CD4-positive, alpha-beta T cell treated with Interleukin-1 beta for 1 hour (primary cell): ENCODE measurements at places on chromosomes 6 and 20.

- no peak for DNase-seq
These were observed 145.6 kb downstream of the JARID2 start for GRCh38 chr6:15391500-15391899.

DNA sequence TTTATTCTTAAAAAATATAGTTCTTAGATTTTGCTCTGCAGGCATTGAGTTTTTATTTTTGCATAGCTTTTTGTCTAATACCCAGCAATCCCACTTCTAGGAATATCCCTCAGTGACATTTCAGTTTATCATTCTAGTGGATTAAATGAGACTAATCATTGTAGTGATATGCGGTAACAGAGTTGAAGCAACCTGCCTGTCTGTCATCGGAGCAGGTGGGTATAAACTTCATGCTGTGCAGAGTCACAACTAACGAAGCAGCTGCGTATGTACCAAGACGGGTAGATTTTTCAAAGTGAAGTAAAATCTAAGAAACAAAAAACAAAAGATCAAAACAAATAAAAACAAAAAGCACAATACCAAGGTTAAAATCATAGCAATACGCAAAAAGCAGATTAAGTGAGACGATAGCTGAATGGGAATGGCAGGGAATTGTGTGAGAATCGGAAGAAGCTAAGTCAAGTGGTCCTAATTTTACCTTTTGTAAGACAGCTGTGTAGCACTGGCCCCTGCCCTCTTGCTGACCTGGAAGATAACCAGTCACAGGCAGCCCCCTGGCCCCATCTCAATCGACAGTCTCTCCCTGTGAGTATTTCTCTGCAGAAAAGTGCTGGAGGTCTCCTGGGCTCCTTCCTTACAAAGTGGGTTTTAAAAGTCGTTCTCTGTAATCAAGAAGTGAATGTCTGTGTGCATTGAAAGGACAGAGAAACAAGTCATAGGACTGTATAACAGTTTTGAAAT, 169.2 kb downstream of the OR2B2 start:
- DNase-seq, result no peak

DNA sequence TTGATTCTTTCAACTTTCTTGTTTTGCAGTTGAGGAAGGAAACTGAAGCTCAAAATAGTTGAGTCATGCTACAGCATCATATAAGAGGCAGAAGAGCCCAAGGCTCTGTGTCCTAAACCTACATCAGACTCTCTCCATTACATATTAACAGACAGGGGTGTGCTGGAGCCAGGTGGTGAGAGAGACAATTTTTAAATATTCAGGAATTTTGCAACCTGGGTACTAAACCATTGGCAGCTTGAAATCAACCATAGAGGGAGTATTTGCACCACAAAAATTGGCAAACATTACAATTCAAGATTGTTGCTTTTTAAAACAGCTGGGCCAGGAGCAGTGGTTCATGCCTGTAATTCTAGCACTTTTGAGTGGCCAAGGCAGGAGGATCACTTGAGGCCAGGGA, 65.8 kb upstream of the SOX4 start:
- DNase-seq, result no peak

- no peak for DNase-seq
These were observed 39.7 kb downstream of the SUN5 start for GRCh38 chr20:32964575-32964974.
